ENCODE measurements at places on chromosomes 3 and 15.

GRCh38 chr3:171261487-171261886 is 198.7 kb downstream of the TNIK start:
- peak; percentile 67 for DNase-seq

DNA sequence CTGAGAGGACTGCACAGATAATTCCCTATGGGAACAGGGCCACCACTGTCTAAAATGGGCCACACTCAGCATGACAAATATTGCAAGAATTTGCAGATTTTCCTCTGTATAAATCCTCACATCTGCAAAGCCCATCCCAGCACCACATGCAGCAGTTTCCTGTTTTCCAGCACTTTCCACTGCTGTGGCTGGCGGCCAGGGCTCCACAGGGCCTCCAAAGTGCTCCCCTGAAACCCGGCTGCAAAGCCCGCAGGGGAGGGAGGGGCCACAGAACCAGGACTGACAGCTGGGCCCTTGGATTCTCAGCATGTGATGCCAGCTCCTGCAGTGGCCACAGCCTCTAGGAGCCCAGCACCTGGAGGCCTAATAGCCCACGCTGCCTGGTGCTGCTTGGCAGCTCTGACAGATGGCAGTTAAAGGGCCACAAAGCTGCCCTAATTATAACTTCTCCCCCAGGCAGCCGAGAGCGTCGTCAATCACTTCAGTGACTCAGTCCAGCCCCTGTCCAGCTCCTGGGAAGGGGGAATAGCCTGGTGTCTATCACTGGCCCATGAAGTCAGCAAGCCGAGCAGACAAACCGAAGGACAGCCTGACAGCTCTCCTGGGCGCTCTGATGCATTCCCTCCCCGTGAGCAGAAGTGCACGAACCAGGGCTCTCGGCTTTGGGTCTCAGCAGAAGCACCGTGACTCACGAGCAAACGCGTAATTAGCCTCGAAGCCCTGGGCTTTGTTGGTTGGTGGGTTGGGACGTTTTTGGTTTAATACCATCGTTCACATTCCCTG is 4.7 kb downstream of the LRRC15 start:
- no peak for DNase-seq

DNA sequence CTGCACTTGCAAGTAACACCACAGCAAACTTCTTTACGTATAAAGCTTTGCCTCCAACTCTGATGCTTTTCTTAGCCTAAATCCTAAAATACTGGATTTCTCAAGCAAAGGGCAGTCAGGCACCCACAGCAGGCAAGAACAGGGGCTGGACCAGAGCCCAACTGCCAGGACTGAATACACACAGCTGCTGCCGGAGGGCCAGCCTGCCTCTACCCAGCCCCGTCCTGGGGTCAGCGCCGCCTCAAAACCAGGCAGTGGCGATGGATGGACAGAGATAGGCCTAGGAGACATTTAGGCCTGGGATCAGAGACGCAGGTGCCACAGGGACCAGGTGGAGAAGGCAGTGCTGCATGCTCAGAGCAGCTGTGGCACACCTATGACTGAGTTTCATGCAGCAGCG is 47.6 kb upstream of the SEC61A1 start:
- no peak for DNase-seq

GRCh38 chr3:53174346-53175250 is 13.6 kb downstream of the PRKCD start:
- no peak for DNase-seq

Data from epithelial cell of esophagus (primary cell).